Activated T-helper 1 cell treated with Interleukin-2 at 50 U/mL for 16 hours (primary cell): ENCODE measurements at places on chromosomes 7 and 10.

DNA sequence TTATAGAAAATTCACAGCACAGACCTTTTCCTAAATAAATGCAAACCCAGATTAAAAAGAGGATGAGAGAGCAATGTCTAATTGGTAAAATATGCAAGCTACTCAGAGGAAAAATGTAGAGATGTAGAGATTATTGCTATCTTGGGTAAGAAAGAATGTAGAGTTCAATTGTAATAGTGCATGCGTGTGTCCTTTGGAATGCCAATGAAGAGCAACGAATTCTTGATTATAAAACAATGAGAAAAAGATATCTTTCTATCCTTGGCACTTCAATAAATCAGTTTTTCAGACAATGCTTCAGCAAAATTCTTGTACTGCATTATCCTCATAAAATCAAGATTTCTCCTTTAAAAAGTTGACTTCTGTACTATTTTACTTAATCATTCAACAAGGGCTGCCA, 50.9 kb downstream of the SEMA3D start:
- DNase-seq, result no peak

- no peak for DNase-seq
Observed at GRCh38 chr7:1040790-1041189, 3.6 kb upstream of the GPR146 start.

GRCh38 chr10:59719374-59719773, 9.7 kb upstream of the SLC16A9 start:
- no peak for DNase-seq

DNA sequence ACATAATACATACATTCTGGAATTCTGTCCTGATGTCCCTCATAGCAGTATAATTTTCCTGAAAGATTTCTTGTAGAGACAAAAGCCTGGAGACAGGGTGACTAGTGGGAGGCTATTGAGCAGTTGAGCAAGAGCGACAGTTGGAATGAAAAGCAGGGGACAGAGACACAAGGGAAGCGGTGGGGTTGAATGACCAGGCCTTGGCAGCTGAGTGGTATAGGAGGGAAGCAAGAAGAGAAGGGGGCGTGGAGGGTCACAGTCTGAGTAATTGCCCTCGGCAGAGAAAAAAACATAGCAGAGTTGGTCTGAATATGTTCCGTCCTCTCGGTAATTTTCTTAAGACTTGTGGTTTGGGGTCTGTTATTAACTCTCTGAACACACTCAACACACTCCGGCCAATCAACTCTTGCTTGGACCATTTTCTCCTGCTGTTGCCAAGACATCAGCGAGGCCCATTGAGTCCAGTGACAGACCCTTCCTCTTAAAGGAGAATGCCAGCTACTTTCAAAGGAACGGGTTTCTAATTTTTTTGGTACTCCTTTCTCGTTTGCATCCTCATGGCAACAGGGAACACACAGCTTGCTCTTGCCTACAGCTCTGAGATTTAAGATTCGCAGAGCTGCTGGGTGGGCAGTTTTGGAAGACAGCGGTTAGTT, 5.3 kb upstream of the ACTR3B start:
- DNase-seq, result no peak

- no peak for DNase-seq
Observed at GRCh38 chr7:81886211-81886764, 116.4 kb upstream of the HGF start.

DNA sequence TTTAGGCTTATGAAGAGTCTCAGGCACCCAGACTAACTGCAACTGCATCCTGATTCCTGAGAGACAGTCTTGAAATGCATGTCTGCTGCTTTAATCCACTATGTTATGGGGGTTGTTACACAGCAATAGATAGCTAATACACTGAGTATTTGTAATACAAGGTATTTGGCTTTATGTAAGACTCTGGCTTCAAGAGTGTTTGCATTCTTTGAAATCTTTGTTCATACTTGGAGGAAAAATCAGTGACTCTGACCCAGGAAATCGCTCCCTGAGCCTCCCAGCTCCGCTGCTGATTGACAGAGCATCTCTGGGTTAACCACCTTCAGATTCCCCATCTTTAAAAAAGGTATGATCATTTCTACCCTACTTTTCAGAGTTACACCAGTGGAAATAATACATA, 133.9 kb downstream of the MTPAP start:
- no peak for DNase-seq

DNA sequence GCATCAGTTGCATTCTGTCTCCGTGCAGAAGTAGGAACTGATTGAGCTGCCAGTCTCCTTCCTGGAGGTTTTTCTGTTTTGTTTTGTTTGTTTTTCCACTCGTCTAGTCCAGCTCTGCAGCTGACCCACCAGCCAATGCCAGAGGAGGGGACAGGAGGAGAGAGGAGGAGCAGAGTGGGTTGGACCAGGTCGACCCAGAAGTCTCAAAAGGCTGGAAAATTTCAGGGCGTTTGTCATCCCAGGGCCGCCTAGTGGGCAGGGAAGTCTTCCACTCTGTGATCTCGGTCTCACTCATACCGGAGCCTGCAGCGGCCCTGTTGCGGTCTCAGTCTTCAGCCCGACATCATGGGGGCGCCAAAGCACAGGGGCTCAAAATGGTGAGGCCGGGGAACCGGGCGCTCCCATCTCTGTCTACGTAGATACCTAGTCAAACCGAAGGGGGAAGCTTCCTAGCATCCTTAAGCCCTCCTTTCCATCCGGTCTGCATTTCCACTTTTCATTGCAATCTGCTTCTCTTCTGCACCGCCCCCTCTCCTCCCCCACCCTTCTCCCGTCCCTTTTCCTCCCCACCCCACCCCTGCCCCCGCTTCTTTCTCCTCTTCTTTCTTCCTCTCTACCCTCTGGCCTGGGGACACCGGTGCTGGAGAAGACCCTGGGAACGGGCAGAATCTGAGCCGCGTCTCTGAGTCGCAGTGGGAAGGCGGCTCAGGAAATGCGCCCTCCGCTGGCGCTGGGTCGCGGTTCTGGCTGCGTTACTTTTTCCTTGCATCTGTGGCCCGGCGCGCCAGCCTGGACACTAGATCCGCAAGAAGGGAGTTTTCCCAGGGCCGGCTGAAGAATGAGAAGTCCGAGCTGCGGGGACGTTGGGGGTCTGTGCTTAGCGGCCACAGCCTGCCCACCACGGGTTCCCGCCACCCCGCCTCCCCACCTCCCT, 16.2 kb upstream of the PAX2 start:
- DNase-seq, result no peak

DNA sequence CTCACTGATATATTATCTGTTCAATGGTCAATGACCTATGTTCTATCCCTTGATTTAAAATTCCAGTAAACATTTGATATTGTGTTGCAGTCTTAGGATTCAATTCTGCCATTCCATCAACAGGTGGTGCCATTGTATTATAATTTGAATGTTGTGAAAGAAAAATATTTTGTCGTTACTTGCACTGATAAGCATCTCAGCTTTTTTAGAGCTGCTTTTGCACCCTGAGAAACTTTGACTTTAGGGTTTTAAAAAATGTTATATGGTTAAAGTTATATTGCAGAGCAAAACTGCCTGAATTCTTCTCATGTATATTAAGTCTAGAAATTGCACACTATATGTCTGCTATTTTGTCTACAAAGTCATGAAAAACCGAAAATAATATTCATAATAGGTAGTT, 18.8 kb upstream of the MINDY3 start:
- no peak for DNase-seq

GRCh38 chr7:117665368-117665767, 185.5 kb downstream of the CFTR start:
- no peak for DNase-seq
